ENCODE measurements at places on chromosomes 4 and X.

- no peak for DNase-seq
Observed at GRCh38 chr4:142248946-142249345, 597.2 kb downstream of the INPP4B start.

DNA sequence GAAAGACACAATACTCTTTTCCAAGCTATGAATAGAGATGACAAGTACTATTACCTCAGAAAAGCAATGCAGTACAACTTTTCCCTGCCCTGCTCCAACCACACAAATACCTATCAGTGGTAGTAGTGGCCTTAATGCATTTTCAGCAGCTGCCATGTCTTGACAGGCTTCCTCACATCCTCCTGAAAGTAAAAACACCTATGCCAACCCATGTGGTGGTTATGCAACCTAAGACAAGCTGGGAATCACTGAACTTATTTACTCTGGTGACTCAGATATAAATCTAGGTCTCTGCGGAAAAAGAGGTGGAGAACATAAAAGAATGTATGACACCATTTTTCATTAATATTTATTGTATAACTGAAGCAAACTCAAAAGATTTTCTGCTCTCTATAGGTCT, 14.5 kb downstream of the WDFY3 start:
- DNase-seq, result no peak

DNA sequence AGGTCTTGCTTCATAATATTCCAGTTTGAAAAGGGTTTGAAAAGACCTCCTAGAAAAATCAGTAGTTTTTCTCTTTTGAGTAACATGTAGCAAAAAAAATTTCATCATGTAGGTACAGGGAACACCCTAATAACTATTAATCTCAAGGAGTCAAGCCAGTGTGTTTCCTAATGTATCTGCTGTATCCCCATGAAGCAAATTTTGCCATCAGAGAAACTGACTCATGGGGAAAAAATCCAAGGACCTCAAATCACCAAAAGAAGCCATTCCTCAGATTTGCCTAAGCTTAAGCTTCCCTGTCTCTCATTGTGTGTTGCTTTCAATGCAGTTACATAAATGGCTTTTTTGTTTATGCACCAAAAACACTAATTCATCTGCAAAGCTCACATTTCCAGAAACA, 29.7 kb downstream of the F9 start:
- no peak for DNase-seq

GRCh38 chr4:24040811-24041210, 151.0 kb upstream of the PPARGC1A start:
- DNase-seq, result no peak

- DNase-seq, result no peak
Observed at GRCh38 chr4:142656178-142656577, 189.9 kb downstream of the INPP4B start.

GRCh38 chr4:2510351-2511259, 25.8 kb upstream of the FAM193A start:
- DNase-seq, result no peak

DNA sequence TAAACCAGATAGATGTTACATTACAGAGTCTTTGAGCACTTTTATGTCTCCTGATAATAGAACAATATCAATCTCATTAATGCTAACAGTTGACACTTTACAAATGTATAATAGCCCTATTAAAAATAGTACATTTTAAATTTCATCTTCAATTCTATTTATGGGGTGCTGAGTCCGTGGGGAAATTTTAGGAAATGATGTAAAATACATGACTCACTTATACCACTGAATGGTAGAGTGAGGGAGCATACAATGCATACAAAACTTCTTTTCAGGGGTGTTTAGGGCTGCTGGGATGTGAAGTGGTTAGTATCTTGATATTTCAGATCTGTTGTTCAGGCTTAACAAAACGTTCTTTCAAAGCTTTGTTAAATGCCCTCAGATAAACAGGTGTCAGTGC, 696.2 kb downstream of the TRAM1L1 start:
- DNase-seq, result no peak

DNA sequence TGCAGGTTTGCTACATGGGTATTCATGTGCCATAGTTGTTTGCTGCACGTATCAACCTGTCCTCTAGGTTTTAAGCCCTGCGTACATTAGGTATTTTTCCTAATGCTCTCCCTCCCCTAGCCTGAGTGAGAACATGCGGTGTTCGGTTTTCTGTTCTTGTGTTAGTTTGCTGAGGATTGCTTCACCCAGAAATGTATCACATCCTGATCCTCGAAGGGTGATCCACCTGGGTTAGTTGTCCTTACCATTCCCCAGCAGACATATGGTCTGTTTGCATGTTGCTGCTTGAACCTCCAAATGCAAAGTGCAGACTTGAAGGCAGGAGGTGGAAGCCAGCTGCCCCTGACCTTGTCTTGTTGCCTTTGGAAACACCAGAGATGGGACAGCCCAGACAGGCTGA, 161.5 kb upstream of the WDR1 start:
- DNase-seq, result no peak

DNA sequence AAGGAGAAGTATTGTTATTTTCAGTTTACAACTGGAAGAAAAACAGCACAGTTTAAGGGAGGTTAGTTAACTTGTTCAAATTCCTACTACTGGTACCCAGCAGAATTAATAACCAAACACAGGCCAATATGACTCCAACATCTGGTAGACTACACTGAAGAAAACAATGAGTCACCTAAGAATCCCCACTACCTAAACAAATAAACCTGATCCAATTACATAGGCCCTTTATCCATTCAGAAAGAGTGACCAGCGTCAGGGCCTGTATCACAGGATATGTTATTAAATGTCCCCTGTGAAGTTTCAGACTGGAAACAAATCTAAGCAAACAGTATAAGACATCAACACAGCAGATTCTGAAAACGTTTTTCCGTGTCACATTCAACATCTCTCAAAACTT, 492.5 kb upstream of the INTU start:
- DNase-seq, result no peak

- no peak for DNase-seq
Observed at GRCh38 chrX:153511784-153512500, 5.5 kb upstream of the ATP2B3 start.

GRCh38 chr4:156346959-156347385, 393.3 kb upstream of the CTSO start:
- DNase-seq, result no peak

All from stimulated activated CD4-positive, alpha-beta T cell treated with anti-CD3 and anti-CD28 coated beads, Interleukin-1b, Interleukin-23, amount 100 ng/mL, for 4 hours (primary cell).